ENCODE measurements at places on chromosomes 11 and 22.

- DNase-seq = no peak
Measured at GRCh38 chr11:70034740-70035365, 43.3 kb upstream of the ANO1 start.

GRCh38 chr22:47772864-47773263 is 1010.4 kb downstream of the TBC1D22A start:
- DNase-seq = no peak

GRCh38 chr22:33035272-33035863 is 22.8 kb downstream of the SYN3 start:
- no peak for DNase-seq

DNA sequence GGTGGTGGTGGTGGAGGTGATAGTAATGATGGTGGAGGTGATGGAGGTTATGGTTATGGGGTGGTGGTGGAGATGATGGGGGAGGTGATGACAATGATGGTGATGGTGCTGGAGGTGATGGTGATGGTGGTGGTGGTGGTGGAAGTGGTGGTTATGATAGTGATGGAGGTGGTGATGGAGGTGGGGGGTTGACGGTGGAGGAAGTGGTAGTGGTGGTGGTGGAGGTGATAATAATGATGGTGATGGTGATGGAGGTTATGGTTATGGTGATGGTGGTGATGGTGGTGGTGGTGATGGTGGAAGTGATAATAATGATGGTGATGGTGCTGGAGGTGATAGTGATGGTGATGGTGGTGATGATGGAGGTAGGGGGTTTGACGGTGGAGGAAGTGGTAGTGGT is 16.9 kb upstream of the WNT7B start:
- DNase-seq = no peak

GRCh38 chr22:36162127-36163034 is 1.8 kb upstream of the APOL3 start:
- DNase-seq = no peak

DNA sequence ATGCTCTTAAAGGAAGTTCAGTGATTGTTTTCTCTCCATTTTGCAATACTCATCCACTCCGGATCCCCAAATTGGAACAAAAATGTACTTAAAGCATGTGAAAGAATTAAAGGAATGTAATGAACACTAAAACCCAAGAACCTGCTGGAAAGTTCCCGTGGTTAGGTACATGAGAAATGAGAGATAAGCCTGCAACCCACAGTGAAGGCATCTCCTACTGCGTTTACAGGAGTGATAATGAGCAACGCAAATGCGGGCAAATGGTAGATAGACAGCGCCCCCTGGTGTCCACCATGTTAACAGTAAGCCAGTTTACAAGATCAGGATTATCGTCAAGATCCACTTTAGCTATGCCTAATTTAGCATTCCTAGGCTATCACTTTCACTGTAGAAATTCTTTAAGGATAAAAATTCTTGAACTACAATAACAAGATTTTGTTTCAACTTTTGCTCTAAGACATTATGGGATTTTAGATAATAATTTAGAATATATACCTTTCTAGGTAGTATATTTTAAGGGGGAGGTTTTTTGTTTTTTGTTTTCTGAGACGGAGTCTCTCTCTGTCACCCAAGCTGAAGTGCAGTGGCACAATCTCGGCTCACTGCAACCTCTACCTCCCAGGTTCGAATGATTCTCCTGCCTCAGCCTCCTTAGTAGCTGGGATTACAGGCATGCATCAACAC is 29.9 kb downstream of the ALG9 start:
- peak; percentile 84 for DNase-seq

DNA sequence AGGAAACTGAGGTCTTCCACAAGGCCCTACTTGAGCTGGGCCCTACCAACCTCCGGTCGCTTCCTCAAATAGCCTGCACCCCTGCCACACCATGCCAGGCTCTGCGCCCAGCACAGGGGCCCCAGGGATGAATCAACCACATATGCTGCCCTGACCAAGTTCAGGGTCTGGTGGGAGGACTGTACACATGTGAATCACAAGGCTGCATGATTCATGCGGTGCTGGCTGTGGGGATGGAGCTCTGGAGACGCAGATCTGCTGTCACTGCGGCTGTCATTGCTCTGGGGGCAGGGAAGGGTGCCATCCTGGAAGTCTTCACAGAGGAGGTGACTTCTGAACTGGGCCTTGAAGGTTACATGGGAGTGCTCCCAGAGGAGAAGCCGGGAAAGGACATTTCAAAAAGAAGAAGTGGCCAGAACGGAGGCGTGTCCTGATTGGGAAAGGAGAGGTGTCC is 21.5 kb downstream of the CYTH4 start:
- DNase-seq = peak; percentile 38

GRCh38 chr11:124081483-124081882 is 33.8 kb upstream of the VWA5A start:
- DNase-seq = no peak

- DNase-seq = no peak
Measured at GRCh38 chr11:103378931-103379330, 269.7 kb downstream of the DYNC2H1 start.

DNA sequence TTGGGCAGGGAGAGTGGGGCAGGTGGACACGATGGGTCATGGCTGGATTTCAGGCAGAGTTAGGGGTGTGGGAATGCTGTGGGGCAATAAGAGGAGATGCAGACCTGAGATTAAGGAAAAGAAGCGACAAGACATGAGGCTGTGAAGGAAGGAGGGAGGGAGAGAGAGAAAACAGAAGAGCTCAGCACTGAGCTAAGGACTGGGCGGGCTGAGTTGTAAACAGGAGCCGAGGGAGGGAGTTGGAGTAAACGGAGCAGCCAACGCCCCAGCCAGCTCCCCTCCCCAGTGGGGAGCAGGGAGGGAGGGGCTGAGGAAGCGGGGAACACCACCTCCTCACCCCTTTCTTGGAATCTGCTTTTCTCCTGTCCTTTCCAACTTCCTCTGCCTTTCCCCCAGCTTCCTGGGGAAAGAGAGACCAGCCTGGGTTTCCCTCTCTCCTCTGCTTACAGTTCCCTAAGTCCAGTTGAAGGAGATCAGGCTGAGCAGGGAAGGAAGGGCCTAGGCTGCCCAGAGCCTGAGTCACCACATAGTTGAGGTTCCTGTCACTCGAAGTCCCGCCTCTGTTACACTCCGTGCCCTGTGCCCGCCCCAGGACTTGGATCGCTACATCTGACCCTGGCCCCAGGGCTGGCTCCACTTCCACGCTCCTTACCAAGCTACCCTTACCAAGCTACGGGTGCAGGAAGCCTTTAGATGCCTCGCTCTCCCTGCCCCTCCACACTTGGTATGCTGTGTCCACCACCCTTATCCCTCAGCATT is 6.7 kb upstream of the AHNAK start:
- DNase-seq = no peak

DNA sequence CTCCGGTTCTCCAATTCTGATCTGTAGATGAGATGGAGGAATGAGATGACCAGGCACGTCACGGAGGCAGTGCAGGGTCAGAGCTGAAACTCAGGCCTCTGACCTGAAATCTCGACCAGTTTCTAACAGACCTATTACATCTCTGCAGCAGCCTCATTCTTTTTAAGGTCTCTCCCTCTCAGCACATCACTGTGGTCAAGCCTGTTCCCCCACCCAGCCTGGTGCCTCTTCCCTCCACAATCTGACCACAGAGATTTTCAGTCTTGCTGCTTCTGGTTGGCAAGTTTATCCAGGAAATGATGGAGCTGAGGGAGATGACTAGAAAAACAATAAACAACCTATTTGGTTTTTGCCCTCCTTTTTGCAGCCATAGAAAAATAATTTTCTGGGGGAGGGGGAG is 9.5 kb downstream of the GRAMD1B start:
- no peak for DNase-seq

GRCh38 chr11:23359297-23359696 is 499.0 kb upstream of the CCDC179 start:
- no peak for DNase-seq

- DNase-seq = no peak
Measured at GRCh38 chr22:26906464-26906863, 249.1 kb downstream of the MIAT start.

DNA sequence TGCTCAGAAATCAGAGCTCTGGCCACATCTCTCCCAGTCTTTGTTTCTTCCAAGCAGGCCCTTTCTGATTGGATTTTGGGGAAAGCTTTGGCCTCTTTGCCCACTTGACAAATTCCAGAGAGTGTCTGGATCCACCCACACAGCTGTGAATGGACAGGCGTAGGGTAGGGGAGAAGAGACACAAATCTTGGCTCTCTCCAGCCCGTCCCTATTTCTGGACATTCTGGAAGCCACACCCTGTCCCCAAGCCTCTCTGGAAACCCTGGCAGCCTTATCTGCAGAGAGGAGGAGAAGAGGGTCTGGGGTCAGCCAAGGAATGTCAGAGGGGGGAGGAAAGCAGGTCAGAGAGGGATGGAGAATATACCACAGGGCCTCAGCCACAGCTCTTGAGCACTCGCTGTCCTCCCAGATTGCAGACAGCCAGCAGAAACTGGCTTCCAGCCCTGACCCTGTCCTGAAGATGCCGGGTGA is 59.5 kb upstream of the WNT11 start:
- DNase-seq = no peak

All from activated CD4-positive, alpha-beta T cell treated with anti-CD3 and anti-CD28 coated beads, Interleukin-2, amount 50 U/mL, for 24 hours (primary cell).